IPS DF 19.7 (cell line): ENCODE measurements at places on chromosomes 7 and 10.

- no peak for DNase-seq
Observed at GRCh38 chr7:115635376-115635775, 395.2 kb downstream of the TFEC start.

DNA sequence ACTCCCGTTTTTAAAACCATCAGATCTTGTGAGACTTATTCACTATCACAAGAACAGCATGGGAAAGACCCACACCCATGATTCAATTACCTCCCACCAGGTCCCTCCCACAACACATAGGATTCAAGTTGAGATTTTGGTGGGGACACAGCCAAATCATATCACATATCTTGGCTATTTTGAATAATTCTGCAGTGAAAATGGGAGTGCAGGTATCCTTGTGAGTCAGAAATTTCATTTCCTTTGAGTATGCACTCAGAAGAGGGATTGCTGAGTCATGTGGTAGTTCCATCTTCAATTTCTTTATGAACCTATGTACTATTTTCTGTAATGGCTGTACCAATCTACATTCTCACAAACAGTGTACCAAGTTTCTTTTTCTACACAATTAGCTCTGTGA lies 125.8 kb downstream of the ANKRD7 start:
- no peak for DNase-seq

GRCh38 chr10:119222537-119222936 lies 15.2 kb downstream of the GRK5 start:
- DNase-seq, result no peak

DNA sequence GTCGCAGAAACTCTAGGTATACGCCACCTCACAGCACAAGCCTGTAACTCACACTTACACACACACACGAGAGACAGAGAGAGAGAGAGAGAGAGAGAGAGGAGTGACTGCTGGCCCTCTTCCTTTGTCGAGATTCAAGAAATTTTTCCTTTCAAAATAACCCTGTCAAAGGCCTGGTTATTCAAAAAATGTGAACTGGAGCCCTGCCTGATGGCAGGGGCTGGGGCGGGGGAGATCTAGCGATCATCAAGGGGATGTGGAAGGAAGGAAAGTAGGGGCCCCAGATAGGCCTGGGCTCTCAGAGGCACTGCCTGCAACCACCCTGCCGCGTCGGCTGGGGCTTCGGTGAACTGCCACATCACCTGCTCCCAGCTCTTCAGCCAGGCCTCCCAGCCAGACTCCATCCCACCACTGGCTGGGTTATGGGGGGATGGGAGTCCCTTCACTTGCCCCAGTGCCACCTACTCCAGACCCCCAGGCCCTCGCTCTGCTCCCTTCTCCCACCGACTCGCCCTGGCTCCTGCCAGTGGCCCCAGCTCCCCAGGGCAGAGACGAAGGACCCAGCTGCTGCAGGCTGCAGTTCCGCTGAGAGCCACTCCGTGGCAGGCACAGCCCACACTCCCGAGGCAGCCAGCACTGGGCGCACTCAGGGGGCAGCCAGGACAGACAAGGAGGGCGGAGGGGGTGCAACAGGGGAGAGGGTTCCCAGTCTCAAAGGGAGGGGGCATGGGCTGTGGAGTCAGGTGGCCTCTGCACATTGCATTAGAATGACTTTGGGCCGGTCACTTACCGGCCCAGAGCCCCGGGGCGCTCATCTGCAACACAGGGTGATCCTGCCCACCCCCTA lies 15.3 kb downstream of the KCNH2 start:
- DNase-seq, result no peak

GRCh38 chr10:121597504-121598262 lies 561 bp downstream of the FGFR2 start:
- DNase-seq, result no peak

GRCh38 chr10:128048819-128049210 lies 77.4 kb downstream of the MKI67 start:
- no peak for DNase-seq

- DNase-seq, result no peak
Observed at GRCh38 chr7:84813376-84813775, 373.5 kb downstream of the SEMA3D start.

- no peak for DNase-seq
Observed at GRCh38 chr10:124205432-124205831, 112.0 kb upstream of the CHST15 start.

DNA sequence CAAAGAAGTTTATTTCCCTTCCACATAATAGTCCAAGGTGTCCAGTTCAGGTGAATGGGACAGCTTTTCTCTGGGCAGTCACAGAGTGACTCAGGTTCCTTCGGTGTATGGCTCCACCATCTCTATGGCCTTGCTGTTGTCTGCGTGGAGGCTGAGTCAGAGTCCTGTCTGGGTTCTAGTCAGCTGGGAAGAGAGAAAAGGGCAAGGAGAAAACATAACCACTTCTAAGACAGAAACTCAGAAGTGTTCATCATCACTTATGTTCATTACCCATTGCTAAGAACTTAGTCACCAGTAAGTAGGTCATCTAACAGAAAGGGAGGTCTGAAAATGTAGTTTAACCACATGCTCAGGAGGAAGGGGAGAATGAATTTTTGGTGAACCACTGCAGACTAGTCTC lies 32.4 kb upstream of the CCDC7 start:
- no peak for DNase-seq

DNA sequence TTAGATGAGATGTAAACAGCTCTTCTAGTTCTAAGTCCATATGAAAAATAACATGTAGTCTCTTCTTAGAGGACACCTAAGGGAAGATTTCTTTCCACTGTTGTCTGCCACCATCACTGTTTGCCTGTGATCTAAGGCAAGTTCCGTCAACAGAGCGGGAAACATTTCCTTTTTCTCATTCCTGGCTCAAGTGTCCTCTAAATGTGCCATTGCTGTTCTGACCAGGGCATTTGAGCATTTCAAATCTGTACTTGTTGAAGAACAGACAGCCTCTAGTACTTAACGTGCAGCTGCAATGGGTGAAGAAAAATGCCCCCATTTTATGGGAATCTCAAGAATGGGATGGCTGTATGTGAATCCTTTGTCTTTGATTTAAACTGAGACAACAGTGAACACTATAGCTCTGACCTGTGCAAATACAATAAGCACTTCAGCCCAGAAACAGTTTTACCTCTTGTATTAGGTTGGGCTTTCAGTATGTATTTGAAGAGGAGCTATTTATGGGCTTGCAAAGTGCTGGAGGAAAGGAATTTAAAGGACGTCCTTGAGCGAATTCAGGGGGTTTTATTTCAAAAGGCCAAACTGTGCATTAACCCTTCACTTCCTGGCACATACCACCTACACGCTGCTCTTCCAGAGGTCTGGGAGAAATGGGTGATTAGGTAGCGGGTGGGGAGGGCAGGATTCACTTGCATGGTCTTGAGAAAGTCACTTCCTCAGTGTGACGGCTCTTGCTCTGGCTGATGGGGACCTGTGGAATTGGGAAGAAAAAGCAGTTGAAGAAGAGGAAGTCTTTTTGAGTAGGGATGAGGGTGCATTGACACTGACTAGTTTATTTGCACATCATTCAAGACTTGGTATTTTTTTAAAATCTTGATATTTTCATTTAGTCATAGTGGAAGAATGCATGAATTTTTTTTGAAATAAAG lies 66.1 kb downstream of the THNSL1 start:
- DNase-seq, result no peak

GRCh38 chr7:126398285-126398684 lies 854.5 kb downstream of the GRM8 start:
- no peak for DNase-seq

DNA sequence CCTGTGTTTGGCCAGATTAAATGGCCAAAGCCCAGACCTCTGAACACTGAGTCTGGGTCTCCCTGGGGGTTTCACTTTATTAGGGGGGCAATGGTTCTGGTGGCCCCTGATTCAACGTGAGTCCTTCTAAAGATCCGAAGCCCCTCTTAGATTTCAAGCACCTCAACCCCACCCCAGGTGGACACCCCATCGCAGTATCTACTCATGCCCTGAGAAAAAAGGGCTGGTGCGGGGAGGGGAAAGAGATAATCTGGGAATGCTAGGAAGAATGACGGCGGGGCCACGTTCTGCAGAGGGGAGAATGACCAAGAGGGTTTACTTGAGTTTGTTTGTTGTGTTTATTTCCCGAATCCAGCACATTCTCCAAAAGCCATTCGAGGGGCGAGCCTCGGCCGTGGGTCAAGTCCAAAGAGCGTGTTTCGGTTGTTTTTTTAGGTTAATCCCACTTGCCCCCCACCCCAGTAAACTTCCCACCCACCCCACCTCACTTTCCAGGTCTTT lies 832 bp downstream of the PDLIM1 start:
- no peak for DNase-seq

- DNase-seq, result no peak
Observed at GRCh38 chr10:121819049-121819448, 108.8 kb downstream of the ATE1 start.

GRCh38 chr7:16564023-16564380 lies 37.4 kb downstream of the LRRC72 start:
- DNase-seq, result no peak

- no peak for DNase-seq
Observed at GRCh38 chr7:55308186-55308929, 56.8 kb upstream of the LANCL2 start.

DNA sequence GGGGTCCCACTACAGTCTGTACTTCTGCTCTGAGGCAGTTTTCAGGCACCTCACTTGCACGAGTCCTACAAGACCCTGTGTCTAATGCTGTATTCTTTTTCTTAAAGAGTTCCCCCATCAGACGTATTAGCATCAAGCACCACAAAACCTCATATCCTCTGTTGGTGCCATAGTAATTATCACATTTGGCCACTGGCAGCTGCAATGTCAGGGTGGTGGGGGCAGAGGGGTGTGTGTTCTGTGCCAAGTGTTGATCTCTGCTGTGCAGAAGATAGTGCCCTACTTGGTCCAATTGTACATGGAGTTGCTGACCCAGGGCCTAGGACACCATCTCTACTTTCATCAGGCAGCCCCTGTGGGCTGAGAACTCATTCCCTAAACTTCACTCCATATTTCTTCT lies 20.0 kb upstream of the JAZF1 start:
- no peak for DNase-seq

DNA sequence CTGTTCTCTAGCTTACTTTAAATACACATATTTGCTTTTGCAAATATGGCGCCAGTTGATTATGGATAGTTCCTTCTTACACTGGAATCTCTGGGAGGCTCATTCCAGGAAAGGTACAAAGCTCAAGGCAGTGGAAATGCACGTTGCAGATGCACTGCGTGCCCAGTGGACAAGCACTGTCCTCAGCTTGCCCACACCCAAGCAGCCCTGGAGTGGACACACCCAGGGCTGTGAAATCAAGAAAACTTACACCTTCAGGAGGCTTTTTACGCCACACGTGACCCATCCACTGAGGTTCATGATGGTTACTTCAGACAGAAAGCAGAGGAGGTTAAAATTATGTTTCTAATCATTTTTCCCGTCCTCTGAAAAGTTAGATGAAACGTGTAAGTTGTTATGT lies 248.5 kb downstream of the VTI1A start:
- DNase-seq, result no peak

DNA sequence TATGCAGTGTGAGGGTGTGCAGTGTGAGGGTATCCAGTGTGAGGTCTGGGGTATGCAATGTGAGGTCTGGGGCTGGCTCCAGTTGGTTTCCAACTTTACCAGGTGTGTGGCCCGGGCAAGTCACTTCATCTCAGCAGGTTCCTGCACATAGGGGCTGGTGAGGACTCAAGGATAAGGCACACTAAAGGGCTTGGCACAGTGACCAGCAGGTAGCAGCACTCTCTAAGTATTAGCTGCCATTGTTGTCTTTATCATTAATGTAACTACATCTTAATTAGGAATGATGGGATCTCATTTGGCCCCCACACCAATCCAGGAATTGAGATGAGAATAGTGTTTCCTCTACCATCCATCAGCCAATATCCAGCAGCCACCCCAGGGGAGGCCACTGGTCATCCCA lies 117.3 kb downstream of the KCNMA1 start:
- DNase-seq, result no peak

GRCh38 chr10:61471491-61471890 lies 18.3 kb upstream of the TMEM26 start:
- no peak for DNase-seq

GRCh38 chr7:108283252-108283651 lies 153.1 kb upstream of the LAMB4 start:
- DNase-seq, result no peak

DNA sequence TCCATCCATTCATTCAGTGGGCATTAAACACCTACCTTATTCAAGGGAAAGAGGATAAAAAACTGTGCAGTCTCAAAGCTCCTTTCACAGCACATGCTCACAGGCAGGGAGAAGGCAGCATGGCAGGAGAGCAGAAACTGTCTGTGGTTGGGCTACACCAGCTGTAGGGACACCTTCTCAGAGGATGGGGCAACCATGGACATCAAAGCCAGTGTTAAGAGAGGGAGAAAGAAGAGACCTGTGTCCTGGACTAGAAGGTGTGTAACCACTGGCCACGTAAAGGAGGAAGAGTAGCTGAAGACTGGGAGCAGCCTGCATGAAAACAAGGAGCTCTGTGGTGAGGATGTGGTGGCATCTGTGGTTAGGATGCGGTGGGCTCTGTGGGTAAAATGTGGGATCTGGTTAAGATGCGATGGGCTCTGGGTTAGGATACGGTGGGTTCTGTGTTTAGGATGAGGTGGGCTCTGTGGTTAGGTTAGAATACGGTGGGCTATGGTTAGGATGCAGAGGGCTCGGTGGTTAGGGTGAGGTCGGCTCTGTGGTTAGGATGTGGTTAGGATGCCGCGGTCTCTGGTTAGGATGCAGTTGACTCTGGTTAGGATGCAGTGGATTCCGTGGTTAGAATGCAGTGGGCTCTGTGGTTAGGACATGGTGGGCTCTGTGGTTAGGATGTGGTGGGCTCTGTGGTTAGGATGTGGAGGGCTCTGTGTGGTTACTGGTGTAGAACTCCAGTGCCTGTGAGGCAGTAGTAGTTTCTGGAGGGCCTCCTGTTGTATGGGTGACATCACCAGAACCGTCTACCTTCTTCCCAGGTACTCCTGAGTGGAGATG lies 197.6 kb downstream of the WDR37 start:
- DNase-seq, result no peak

- DNase-seq, result no peak
Observed at GRCh38 chr7:131336956-131337355, 9.3 kb downstream of the MKLN1 start.

DNA sequence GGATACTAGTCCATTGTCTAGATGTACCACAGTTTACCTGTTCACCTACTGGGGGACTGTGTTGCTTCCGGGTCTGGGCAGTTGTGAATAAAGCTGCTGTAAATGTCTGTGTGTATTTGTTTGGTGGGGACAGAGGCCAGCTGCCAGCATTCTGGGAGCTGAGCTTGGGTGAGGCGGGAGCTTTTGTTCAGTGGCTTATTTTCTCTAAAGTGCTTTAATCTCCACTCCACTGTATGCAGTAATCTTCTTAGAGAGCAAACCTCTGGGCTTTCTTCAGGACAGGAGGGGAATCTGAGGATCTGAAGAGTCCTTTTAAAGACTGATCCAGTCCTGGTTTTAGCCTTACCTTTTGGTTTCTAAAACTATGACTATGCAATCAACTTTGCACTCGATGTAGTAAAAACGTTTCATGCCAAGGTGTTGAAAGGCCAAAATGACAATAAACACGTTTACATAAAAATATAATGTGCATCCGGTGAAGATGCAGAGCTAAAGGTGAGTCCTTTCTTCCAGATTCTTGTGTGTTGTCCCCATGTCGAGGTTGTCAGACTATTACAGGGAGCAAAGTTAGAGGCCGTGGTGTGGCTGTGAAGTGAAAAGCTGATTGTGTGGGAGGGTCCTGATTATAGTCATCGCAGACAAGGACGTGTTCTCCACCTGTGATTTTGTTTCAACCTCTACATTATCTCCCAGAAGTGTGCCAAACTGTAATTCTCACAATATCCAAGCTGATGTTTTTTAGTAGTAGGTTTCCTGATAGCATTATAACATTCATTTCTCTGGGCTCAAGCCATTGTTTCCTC lies 279.8 kb downstream of the CAMK1D start:
- DNase-seq, result no peak
